ENCODE measurements at places on chromosomes 2 and 18.

DNA sequence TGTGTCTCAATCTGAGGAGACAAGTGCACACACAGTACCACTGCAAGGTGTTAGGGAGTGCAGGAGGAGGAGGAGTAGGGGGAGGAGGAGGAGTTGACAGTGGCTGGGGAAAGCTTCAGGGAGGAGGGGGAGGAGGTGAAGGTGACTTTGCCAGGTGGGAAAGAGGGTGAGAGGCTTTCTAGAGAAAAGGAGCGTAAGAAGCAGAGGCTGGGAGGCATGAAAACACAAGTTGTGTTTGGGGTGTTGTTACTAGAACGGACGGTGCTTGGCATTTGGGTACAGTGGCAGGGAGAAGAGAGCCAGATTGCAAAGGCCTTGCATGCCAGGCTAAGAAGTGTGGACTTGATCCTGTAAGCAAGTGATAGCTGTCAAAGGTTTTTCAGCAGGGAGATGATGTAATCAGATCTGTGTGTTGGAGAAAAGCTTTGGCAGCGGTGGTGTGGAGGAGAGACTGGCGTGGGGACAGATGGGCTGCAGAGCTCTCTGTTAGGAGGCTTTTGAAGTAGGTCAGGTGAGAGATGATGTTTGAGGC is 16.2 kb downstream of the TANC1 start:
- DNase-seq, result peak; percentile 65

- DNase-seq, result no peak
Observed at GRCh38 chr18:3867864-3868311, 417.9 kb downstream of the TGIF1 start.

DNA sequence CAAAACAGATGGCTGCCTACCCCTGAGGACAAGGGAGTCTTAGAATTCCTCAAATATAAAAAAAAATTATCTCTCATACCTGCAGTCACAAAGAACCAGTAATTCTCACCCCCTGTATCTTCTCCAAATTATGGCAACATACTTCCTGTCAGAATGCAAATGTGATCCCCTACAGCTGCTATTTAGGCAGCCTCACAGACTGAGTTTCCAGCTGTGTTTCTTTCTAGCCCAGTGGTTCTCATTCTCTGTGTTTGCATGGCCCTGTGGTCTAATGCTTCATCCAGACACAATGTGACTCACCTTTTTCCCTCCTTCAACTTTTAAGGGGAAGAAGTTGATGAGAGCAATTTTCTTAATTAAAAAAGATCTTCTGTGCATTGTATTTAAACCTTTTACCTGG is 726.3 kb downstream of the TSN start:
- no peak for DNase-seq

GRCh38 chr2:10164601-10165000 is 42.1 kb downstream of the RRM2 start:
- no peak for DNase-seq

DNA sequence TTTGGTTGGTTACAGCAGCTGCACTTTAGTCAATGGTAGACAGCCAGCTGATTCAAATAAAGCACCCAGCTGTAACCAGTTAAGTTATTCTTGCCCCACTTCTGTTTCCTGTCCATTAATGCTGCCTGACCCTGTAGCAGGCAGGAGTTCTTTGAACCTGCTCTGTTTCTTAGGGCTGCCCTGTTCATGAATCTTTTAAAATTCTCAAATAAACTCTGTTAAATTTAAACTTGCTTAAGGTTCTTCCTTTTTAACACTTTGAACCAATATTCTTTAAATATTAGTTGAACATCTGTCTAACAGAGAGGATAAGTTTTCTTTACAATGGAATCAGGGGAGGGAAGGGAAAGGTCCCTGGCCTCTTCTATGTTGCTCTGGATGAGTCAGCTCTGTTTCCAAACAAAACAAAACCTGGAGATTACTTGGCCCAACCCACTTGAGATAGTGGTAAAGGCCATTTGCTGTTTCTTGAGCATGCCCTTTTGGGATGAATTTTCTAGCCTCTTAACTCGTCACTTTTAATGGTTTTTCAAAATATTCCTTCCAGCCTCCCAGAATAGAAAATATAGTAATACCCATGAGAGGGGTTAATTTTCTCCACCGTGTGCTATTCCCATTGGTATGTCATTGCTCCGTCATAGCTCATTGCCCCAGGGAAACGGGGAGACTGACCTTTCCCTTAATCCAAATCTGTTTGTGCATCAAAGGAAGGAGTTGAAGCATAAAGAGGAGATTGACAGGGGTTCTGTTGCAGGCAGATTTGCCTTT is 112.1 kb upstream of the FHL2 start:
- peak; percentile 80 for DNase-seq

DNA sequence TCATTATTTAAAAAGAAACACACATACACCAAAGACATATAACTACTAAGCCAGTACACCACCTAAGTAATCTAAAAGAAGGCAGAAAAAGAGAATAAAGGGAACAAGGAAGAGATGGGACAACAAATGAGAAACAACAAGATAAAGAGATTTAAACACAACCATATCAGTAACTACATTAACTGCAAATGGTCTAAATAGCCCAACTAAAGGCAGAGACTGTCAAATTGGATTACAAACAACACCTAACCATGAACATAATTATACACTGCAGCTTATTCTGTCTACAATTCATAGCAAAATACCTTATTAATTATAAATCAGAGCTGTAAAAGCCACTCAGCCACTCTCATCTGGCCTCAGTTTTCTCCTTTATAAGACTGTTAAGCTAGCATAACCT is 15.0 kb downstream of the PPP4R1 start:
- DNase-seq, result no peak

DNA sequence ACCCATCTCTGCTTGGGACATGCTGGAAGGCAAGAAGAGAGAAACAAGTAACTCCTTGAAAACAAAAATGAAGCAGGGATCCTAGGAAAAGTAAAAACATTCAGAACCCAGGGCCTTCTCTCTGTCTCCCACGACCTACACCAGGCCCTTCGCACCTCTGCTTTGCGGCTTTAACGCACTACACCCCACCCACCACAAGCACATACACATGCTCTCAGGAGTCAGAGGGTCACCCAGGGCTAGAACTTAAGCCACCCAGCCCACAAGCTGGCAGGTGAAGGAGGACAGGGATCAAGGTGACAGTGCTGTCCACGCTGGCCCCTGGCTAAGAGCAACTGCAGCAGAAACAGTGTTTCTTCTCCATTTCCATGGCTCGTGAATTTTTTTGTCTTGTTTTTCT is 72.2 kb downstream of the BCL11A start:
- DNase-seq, result peak; percentile 27
